NCI-H1105 (cell line): ENCODE measurements at places on chromosomes 3 and 15.
A peak's percentile ranks its signal among the peaks of the same experiment; 100 is the strongest.

- DNase-seq: no peak
These were observed 13.9 kb upstream of the SLITRK3 start for GRCh38 chr3:165210132-165210531.

DNA sequence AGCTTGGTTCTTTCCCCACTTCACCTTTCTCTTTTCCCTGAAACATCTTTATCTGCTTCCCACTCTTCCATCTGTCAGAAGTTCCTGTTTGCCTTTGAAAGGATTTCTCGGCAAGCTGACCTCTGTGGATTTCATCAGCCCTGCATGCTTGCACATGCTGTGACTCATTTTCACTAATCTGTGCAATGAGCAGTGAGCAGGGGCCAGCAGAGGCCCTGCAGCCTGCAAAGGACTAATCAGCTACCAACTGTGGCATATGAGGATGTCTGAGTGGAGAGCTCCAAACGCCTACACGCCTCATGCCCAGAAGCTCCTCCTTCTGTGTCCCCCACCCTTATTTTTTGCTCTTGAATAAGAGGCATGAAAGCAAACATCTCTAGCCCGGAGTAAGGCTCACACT lies 333.0 kb upstream of the SEMA6D start:
- no peak for DNase-seq

DNA sequence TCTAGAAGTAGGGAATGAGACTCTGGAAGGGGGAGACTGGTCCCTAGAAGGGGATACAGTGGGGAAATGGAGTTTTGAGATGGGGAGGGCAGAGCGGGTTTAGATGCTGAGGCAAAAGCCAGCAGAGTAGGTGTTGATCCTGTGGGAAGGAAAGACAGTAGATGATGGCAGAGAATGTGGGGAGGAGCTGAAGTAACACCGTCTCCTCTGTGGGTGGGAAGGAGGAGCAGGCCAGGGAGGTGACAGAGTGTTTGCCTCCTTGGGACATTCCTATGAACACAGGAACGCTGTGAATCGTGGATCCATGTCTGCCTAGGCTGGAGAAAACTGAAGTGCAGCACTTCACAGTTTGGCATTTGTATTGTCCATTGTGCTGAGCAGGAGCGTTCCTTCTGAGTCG lies 20.4 kb downstream of the GRK7 start:
- no peak for DNase-seq

DNA sequence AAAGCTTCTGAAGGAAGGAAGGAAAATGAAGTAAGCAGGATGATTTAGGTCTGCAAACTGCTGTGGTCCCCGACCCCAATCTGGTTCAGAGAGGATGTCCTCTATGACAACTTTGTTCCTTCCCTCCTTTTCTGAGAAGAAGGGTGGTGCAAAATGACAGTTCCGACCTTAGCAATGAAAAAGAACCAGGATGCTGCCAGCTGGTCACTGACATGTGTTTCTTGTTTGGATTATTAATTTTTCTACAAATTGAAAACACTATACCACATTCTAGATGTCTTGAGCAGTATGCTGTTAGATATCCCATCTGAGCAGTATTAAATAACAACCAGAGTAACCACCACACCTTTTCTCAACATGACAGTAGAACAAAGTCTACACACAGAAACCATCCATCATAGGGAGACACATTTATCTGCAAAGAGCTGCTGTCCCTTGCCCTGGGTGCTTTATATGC lies 27.5 kb downstream of the CDCP1 start:
- no peak for DNase-seq

GRCh38 chr15:63454503-63455211 lies 49.7 kb upstream of the USP3 start:
- no peak for DNase-seq

GRCh38 chr3:174859114-174859735 lies at the start of gene NAALADL2:
TSS of gene NAALADL2 (plus strand) at chr3:174859334.
- peak; percentile 30 for DNase-seq

GRCh38 chr3:152352554-152352953 lies 83.8 kb downstream of the MBNL1 start:
- no peak for DNase-seq

- no peak for DNase-seq
These were observed 19.5 kb upstream of the THRB start for GRCh38 chr3:24514119-24514518.

- no peak for DNase-seq
These were observed 16.5 kb downstream of the EMC3 start for GRCh38 chr3:9970020-9970652.
